ENCODE measurements at places on chromosomes 12 and 14.
A peak's percentile ranks its signal among the peaks of the same experiment; 100 is the strongest.

GRCh38 chr12:82507686-82508085, 149.4 kb downstream of the METTL25 start:
- no peak for DNase-seq

DNA sequence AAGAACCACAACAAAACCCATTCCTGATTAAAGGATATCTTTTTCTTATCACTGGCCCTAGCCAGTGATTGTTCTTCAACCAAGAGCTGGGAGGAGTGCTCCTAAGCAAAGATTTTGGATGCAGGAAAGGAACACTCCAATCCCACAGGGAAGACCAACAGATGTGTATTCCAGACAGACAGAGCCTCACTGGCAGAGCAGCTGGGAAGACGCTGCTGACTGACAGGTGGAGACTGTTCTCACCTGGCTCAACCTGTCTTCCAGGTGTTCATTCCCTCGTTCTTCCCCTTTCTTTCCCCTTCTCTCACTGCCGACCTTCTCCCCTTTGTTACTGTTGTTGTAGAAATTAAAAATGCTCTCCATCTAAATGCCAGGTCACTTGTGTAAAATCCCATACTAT, 89.7 kb upstream of the CCDC198 start:
- DNase-seq = no peak

GRCh38 chr14:72780751-72781150, 113.2 kb downstream of the DPF3 start:
- peak; percentile 88 for DNase-seq

DNA sequence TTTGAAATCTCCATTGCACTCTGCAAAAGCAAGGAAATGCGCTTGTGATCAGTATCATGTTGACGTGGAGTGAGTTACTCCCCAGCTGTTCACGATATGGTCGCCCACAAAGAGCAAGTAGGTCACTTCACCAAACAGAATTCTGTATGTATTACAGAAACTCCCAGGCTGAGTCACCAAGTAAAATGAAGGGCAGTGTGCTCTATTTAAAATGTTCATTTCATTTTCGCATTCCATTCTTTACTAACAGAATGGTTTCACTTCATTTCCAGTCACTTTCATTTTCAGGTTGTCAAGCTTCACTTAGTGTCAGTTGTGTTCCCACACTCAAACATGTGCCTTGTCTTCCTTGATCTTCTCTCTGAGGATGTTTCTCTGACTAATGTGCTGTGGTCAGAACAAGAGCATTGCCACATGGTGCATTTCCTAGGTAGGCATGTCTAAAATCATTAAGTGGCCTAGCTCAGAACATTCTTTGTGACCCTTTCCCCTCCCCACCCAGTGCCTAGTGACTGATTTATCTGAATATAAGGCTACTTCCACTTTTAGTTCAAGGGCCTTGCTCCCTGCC, 391.2 kb downstream of the RAD51B start:
- peak; percentile 88 for DNase-seq

DNA sequence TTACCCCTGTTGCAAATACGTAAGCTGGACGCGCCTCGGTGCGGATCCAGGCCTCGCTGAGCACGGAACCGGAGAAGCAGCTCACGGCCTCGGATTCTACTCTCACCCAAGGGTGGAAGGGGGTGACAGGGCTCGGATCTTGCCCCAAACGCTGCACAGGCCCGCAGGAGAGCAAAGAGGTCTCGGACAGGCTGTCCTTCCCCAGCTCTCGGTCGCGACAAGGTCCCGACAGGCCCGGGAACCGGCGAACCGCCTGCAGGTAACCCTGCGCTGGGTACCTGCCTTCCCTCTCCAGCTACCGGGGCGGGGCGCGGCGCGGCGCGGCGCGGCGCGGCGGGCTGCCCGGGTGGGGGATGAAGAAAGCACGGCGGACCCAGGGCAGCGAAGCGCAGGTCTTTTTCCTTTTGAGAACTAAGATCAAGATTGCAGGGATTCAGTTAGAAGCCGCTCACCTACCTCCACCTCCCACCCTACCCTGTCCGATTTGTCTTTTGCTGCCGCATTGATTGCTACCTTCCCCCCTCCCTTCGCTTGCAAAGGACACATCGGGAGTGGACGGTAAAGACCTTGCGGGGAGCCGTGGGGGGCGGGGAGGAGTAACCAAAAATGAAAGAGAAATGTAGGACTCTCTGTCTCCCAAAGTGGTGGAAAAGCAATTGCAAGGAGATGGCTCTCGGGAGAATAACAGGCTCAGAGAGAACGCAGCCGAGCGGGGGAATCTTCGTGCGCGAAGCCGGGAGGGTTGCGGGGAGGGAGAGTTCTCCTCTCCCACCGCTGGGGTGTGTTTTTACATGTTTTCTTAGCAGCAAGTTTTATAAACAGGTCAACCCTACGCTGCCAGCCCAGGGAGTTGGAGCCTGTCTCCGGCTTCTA, 8.4 kb upstream of the TBX3 start:
- DNase-seq = no peak

GRCh38 chr12:34402899-34403705, 380.8 kb downstream of the ALG10 start:
- no peak for DNase-seq

GRCh38 chr12:3772380-3772779, 19.5 kb upstream of the CRACR2A start:
- DNase-seq = peak; percentile 21

GRCh38 chr12:25243680-25243990, 7.1 kb downstream of the KRAS start:
- DNase-seq = no peak

- peak; percentile 75 for DNase-seq
These were observed 126.1 kb upstream of the ARHGAP5 start for GRCh38 chr14:31950764-31951637.

GRCh38 chr14:104139460-104140212, 1.2 kb downstream of the KIF26A start:
- no peak for DNase-seq

GRCh38 chr12:109573029-109573913, at the start of the genes MMAB and MVK:
MMAB (minus strand) TSS chr12:109573504; CDS start chr12:109573480, 24 bp downstream.
MVK (plus strand) TSS chr12:109573794; CDS start chr12:109574823, 1,029 bp downstream.
- DNase-seq = peak; percentile 98

DNA sequence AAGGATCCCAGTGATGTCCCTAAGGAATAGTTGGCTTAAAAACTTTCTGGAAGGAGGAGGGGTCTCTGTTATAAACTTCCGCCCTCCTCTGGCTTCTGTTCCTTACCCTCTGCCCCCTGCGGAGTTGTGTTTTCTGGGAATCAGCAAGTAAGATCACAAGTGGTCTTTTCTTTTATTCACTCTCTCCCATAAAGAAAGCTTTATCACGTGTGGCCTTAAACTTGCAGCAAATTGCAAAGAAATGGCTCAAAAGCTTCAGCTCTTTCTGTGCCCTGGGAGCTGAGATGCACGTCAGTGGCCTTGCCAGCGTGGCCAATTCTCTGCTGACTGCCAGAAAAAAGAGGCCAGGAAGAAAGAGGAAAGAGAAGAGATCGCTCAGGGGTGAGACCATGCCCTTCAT, at the start of gene SLCO1C1:
Gene SLCO1C1 (plus strand): TSS at position 101 of the 400 bp plus-strand sequence. CDS start 4,245 bp downstream, outside the sequence.
- DNase-seq = peak; percentile 4

DNA sequence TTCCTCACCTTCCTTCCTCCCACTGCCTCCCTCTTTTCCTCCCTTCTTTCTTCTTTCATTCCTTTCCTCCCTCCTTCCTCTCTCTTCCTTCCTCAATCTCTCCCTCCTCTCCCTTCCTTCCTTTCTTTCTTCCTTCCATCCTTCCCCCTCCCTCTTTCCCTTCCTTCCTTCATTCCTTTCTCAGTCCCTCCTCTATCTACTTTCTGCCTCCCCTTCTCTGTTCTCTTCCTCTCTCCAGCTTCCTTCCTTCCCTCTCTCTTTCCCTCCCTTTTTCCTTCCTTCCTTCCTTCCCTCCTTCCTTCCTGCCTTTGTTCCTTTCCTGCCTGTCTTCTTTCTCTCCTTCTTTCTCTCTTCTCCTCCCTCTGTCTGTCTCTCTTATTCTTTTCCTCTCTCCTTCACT, 16.1 kb downstream of the ASCL1 start:
- DNase-seq = no peak

- DNase-seq = peak; percentile 24
These were observed 220.7 kb downstream of the PPM1H start for GRCh38 chr12:62714181-62714773.

- DNase-seq = no peak
These were observed 531.3 kb downstream of the GALC start for GRCh38 chr14:87461704-87462103.

DNA sequence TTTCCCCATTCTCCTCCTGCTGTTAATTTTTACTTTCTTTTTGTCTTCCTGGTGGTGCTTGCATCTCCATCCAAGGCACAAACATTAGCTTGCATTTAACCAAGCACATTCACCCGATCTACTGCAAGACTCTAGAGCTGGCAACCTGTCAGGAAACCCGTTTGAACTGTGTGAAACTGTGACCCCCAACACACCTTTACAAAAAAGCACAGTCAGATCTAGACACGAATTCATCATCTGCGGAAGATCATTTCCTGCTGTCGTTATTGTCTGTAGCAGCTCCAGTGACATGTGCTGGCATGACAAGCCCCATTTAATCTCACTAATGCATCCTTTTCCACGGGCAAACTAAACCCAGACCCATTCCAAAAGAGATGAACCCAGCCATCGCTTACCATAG, 340.5 kb downstream of the VRK1 start:
- no peak for DNase-seq

GRCh38 chr14:70027785-70028428, 148.7 kb downstream of the SMOC1 start:
- DNase-seq = peak; percentile 46

- DNase-seq = no peak
These were observed 161.5 kb downstream of the ETV6 start for GRCh38 chr12:11811008-11811407.

DNA sequence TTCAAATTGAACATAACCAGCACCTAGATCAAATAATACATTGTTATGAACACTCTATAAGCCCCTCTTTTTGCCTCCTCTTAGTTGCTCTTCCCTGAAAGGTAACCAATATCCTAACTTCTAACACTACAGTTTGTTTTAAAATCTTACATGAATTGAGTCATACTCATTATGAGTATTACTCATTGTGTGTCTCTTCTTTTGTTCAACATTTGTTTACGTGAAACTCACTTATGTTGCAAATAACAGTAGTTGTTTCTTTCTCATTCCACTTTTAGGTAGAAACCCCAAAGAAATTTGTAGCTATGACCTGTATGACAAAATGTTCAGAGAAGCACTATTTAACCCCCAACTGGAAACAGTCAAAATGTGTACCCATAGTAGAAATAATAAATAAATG, 6.6 kb downstream of the LRRC9 start:
- no peak for DNase-seq

DNA sequence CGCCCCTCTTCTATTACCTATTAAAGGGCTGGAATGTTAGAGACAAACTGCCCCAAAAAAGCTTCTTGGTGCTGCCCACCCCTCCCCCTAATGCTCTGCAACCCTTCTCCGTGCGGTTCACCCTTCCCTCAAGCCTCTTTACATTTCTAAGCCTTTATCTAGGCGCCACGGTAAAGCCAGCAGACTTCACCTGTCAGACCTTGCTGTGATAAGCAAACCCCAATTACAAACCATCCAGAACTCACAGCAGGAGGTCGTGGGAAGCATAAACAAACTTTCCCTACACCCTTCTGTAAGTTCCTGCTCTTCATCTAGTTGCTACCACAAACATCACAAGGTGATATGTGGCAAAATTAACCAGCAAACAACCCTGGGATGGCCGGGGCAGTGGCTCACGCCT, 56.8 kb downstream of the MOK start:
- DNase-seq = no peak

DNA sequence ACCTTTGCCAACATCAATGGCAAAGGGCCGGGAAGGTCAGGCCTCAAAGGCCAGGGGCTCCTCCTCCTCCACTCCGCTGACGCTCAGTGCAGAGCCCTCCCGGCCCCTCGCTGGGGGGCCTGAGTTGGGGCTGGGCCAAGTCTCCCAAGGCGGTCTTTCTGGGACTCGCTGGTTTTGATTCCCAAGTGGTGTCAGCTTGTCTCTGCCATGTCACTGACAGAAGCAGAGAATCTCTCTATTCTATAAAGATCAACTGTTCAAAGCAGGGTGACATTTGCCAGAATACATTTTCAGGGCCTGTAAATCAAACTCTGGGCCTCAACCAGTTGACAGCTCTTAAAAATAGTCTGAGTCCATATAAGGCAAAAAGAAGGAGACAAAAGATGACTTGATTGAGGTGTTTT, 75.9 kb downstream of the CCDC88C start:
- DNase-seq = no peak

- DNase-seq = peak; percentile 10
These were observed 251.8 kb downstream of the APAF1 start for GRCh38 chr12:98896938-98897337.

- DNase-seq = no peak
These were observed at the start of gene HVCN1 for GRCh38 chr12:110688446-110689280. HVCN1 (minus strand) TSS chr12:110689115; CDS start chr12:110683245, 5,870 bp downstream.

GRCh38 chr14:105817971-105818711, 291.8 kb downstream of the TMEM121 start:
- no peak for DNase-seq

GRCh38 chr12:120853188-120853587, 51.0 kb downstream of the SPPL3 start:
- no peak for DNase-seq

- DNase-seq = no peak
These were observed 291.8 kb downstream of the FOXN3 start for GRCh38 chr14:89125216-89125615.

DNA sequence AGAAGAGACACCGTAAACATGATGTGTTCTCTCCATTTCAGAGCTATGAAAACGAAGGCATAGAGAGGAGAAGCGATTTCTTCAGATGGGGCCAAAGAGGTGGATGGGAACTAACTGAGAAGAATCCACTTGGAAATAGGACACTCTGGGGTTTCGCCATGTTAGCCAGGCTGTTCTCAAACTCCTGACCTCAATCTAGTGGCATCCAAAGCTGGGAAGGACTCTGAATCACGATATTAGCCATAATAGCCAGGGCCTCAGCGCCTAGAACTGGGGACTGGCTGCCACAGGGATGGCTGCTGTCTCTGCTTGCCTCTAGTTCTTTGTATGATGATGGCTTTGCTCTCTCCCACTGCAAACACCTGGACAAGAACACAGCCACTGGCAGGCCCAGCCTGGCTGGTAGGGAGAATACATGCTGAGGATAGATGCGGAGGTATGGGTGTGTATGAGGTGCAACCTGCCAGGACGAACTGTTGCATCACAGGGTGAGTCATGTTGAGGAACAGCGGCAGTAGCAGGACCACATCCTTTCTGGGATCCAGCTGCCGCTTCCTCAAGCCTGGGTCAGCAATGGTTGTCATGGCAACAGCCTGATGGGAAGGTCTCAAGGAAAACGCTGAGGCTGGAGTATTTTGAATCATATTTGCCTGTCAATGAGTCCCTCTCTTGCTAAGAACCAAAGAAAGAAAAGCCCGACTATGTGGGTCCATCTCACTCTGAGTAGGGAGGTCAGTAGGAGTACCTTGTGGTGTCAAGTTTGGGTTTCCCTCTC, 31.1 kb downstream of the CCDC177 start:
- peak; percentile 73 for DNase-seq

DNA sequence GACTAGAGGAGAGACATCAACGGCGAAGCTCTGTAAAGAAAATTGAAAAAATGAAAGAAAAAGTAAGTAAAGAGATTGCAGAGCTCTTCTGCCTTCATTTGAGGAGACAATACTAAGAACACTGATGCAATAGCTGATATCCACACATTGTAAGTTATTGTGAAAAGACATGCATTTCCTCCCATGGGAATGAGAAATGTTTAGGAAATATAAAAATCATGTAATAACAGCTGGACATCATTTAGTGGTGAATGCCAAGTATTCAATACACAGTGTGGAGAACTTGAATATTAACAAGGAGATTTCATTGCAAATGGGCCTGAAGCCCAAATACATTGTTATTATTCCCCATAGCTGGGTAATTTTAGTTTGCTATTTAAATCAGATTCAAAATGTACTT, 179.2 kb downstream of the KICS2 start:
- peak; percentile 94 for DNase-seq

GRCh38 chr12:126874427-126875026, 1392.4 kb upstream of the TMEM132C start:
- peak; percentile 37 for DNase-seq
